ENCODE measurements at places on chromosomes 13 and 19. TPM values are rescaled to one million over a fixed set of nuclear protein-coding genes. Genes with fewer than 3 reads are reported as not detected.
A peak's percentile ranks its signal among the peaks of the same experiment; 100 is the strongest.

DNA sequence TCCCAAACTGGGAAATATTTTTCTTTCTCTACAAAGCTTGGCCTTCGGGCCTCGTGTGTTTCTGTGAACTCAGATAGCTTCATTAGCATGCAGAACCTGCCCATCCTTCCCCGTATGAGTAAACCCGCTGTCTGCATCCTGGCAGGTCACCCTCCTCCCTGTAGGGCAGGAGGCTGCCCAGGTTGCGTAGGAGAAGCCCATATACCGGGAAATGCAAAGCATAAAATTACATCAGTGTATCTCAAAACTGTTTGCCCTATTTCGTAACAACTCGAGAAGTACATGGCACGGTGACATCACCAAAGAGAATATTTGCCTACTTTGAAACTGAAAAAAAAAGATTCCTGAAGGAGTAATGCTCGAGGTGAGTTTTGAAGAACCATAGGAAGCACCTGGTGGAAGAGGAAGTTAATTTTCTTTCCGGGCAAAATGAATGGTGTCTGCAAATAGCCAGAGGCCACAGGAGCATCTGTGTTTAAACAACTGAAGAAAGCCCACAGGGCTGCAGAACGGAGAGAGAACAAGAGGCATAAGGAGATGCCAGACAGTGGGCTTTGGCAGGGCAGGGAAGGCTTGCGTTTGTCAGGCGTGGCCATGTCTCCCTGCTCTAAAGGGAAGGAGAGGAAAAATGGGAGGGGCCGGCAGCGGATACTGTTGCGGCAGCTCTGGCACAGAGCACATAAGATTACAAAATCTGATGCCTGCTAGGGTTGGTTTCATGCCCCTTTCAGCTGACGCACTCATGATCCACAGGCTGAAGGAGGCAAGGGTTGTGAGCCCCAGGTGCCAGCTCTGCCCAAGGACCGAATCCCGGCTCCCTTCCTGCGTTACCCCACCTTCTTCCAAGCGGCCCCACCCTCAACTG, 81.4 kb downstream of the IRS2 start:
- DNase-seq, result no peak

DNA sequence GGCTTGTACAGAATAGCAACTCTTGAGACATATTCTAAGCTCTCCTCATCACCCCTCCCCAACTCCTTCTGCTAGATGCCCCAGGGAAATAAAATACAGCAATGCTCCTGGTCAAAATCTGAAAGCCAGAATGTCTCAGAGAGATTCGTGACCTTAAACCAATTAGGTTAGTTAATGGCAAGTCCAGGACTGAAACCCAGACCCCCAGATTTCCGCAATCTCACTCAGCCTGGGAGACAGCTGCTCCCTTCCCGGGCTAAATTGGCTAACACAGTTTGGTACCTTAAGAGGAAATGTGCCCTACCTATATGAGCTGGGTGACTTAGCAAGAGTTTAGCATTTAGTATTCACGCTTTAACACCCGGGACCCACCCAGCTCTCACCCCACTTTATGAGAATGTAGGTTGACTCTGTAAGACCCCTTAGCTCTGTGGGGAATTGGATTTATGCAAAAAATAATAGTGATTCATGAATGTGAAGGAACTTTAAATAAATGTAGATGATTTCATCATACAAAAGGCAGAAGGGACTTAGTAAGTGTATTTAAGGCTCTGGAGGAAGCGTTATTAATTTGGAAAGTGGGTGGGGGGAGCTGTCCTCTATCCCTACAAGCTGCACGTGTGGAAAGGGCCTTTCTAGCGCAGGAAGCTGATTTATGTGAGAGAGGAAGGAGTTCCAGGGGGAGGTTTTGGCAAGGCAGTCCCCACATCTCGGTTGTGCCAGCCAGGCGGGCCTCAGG, 1.1 kb downstream of the DLEU7 start:
- DNase-seq, result no peak

DNA sequence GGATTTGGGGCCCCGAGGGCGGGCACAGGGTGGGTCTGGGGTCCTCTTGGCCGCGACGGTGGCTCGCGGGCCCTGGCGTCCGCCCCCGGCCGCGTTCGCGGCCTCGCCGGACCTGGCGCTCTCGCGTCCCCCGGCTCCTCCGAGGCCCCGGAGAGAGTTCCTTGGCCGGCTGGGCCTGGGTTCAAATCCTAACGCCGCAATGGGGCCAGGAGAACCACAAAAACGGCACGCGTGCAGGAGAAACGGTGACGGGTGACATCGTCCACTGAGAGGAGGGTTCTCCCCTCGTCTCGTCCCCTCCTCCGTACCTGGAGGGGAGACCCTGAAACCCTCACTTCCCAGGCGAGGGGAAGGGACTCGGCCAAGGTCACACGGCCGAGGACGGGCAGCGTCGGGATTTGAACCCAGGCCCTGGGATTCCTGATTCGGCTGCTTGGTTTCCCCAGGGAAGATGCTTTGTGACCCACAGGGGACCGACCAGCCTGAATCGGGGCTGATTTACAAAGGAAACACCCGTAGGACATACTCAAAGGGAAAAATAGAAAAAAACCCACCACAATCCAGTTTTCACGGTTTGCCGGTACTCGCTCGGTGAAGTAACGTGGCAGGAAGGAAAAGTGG, 624 bp downstream of the SAFB start:
- DNase-seq, result no peak

GRCh38 chr13:31629085-31629780, 110.1 kb upstream of the RXFP2 start:
- peak; percentile 71 for DNase-seq

DNA sequence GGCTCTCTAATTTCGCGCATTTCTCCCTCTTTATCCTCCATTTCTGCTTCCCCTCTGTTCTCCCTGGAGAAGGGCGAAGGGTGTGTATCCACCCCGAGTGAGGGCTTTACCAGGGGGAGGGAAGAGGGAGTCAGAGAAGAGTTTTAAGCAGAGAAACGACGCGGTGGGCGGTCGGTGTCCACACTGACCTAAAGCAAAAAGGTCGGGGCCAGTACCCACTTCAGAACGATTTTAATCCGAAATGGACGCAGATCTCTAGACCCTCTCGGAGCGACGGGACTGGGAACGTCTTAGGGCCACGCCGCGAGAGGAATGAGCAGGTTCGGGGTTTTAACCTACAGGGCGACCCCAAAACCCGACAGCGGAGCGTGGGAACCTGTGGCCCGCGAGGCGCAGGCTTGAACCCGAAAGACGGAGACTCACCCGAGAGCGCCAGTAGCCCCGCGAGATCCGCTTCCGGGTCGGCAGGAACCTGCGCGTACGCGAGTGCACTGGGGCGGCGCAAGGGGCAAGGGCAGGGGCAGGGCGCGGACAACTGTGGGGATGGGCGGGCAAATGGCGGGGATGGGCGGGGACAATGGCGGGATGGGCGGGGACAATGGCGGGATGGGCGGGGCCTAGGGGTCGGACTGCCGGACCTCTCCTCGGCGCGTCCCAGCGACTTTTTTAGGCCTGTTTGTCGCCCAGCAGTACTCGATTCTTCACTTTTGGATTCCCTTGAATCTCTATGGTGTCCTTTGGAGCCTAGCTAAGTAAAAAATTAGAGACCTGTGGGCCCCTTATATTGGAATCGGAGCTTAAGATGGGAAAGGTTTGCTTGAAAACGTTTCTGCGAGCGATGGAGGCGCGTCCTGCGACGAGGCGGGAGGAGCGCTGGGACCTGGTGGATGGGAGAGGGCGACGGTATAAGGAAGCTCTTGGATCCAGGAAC, at the start of gene ZNF677:
ZNF677 (minus strand) TSS at position 463 of the 931 bp plus-strand sequence. CDS start 3,323 bp downstream, outside the sequence.
- DNase-seq, result peak; percentile 68

- peak; percentile 75 for DNase-seq
Measured at GRCh38 chr13:97328222-97328790, 105.7 kb upstream of the RAP2A start.

DNA sequence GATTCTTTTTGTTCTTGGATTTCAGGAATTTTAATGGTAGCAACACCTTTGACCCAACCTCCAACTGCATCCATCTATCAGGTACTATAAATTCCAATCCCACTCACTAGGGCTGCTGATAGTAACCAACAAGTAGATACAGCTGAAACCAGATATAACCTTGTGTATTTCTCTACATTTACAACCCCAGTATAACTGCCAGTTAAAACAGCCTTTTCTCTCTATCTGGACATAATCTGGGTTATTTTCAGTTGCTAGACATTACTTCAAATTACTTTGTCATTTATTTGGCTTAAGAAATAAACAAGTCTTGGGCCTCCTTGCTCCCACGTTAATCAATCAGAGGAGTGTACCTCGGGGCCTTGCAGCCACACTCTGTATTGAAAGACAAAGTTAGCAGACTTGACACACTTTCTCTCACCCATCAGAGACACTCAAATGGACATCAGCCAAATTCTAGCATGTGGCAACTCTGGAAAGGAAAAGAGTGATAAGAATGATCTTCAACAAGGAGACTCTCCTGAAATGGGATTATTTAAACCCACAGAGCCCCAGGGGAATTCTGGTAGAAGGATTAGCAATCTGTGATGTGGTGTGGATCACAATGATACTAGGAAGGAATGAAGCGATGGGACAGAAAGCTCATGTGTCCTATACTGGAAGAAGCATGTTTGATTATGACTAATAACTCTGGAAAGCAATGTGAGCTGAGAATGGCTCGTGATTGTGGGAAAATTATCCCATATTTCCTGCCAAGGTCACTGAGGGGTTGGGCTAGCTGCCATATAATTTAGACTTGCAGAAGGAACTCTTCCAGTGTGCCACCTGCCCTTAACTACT, 157.5 kb downstream of the FLT1 start:
- peak; percentile 73 for DNase-seq

- DNase-seq, result peak; percentile 20
Measured at GRCh38 chr19:7575434-7576040, 20.1 kb upstream of the CAMSAP3 start.

GRCh38 chr13:29039212-29039611, 219.1 kb downstream of the MTUS2 start:
- no peak for DNase-seq

The SYCN gene
- total RNA-seq, result not detected

The KLK3 gene
- not detected for total RNA-seq

The FFAR2 gene
- total RNA-seq, result not detected

The AMER2 gene
- total RNA-seq, result not detected

Measured in LHCN-M2 (cell line).